IPS DF 19.7 (cell line): ENCODE measurements at places on chromosomes 1 and 21.

DNA sequence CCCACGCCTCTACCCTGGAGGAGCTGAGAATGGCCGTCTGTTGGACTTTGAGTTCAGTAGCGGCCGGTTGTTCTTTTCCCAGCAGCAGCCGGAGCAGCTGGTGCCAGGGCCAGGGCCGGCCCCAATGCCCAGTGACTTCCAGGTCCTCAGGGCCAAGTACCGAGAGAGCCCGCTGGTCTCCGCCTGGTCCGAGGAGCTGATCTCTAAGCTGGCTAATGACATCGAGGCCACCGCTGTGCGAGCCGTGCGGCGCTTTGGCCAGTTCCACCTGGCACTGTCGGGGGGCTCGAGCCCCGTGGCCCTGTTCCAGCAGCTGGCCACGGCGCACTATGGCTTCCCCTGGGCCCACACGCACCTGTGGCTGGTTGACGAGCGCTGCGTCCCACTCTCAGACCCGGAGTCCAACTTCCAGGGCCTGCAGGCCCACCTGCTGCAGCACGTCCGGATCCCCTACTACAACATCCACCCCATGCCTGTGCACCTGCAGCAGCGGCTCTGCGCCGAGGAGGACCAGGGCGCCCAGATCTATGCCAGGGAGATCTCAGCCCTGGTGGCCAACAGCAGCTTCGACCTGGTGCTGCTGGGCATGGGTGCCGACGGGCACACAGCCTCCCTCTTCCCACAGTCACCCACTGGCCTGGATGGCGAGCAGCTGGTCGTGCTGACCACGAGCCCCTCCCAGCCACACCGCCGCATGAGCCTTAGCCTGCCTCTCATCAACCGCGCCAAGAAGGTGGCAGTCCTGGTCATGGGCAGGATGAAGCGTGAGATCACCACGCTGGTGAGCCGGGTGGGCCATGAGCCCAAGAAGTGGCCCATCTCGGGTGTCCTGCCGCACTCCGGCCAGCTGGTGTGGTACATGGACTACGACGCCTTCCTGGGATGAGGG is 28.5 kb upstream of the SPSB1 start:
- no peak for DNase-seq

GRCh38 chr1:24117722-24118409 is 5.9 kb upstream of the MYOM3 start:
- DNase-seq: no peak

DNA sequence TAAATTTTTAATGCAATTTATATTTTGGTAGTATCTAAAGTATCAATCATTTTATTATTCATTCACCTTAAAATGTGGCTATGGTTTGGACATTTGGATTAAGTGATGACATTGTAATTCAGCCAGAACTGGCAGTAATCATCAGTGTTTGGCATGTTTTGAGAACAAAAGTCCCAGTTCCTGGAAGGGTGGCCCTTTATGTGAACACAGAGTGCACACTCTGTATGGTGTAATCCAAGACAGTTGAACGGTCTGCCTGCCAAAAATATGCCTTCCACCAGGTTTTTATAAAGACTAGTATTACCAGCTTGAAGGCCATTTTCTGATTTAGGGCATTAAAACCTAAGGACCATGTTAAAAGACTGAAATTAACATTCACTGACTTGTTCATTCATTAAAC is 448.7 kb downstream of the LTN1 start:
- no peak for DNase-seq

GRCh38 chr1:175200678-175201521 is 8.3 kb upstream of the KIAA0040 start:
- DNase-seq: no peak

- no peak for DNase-seq
Observed at GRCh38 chr1:24364605-24364974, 45.4 kb downstream of the GRHL3 start.

DNA sequence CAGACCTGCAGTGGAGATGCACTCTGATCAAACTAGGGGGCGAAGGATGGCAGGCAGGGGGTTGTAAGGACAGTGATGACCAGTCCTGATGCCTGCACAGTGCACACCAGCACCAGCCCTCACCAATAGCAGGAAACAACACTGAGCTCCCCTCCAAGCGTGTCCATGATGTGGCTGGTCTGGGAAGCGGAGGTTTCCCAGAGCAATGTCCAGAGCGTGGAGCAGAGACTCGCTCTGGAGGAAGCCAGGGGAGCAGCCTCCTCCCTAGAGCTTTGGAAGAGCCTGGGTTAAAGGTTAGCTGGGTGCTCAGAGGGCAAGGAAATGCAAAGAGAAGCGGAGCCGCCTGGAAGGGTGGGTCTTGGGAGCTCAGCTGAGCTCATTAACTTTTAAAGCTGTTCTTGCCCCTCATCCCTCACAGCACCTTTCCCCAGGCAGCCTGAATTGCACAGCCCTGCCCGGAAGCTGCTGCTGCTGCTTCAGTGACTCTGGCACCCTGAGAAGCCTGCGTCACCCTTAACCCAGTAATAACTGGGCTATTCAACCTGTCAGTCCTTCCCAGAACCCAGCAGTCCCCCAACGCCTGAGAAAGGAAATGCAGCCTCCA is 162.2 kb upstream of the RAB4A start:
- DNase-seq: no peak

- no peak for DNase-seq
Observed at GRCh38 chr1:156746406-156746727, 5.1 kb downstream of the HDGF start.

DNA sequence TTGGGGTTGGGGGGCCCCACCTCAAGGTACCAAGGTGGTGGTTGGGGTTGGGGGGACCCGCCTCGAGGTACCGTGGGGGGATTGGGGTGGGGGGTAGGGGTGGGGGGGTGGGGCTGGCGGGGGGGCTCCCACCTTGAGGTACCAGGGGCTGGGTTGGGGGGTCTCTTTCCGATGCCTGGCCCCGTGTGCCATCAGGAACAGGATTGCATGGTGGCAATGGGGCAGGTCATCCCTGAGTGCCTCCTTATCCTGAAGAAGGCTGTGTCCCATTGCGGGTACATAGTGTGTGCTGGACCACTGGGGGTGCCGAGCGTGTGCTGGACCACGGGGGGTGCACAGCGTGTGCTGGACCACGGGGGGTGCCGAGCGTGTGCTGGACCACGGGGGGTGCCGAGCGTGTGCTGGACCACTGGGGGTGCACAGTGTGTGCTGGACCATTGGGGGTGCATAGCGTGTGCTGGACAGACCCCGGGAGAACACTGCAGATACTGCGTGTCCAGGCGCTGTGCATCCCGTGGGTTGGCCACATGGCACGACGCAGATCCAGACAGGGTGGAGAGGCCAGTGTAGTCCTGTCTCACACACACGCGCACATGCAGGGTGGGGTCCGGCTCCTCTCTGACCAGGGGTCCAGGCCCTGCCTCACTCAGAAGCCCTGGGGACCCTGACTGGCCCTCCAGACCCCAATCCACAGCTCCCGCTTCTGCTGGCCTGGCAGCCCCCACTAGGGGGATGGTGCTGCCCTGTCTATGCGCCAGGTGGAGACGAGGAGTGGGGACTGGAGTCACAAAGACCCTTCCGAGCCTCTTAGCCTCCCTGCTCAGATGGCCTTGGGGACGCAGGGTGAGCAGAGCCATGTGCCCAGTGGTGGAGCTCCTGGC is 4.2 kb downstream of the SCNN1D start:
- DNase-seq: no peak

DNA sequence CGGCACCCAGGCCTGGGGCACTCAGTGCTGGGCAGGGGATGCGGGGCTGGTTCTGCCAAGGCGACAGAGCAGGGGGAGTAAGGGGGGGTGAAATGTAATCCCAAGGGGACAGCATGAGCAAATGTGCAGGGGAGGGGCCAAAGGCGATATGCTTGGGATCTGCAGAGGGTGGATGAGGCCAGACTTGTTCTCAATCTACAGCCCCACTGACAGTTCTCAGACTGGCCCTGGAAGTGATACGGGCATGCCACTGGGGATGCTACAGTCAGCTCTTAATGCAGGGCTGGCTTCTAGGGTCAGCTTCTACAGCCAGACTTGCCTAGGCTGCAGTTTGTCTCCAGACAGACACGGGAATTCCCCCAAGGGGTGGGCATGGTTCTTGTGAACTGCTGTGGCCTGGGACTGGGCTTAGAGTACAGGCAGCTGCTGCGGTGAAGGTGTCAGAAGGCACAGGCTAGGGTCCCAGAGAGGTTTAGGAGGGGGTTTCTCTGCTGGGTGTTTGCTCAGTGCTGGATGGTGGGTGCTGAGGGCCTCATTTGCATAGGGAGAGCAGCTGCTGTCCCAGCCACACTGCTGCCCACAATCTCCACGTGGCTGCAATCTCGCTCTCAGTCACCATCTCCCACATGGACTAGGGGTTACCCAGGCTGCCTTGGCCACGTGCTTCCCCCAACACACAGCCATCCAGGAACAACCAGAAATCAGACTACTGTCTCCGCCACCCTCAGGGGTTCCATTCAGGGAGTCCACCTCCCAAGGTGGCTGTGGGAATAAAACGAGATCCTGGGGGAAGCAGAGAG is 190.1 kb downstream of the HIVEP3 start:
- no peak for DNase-seq

DNA sequence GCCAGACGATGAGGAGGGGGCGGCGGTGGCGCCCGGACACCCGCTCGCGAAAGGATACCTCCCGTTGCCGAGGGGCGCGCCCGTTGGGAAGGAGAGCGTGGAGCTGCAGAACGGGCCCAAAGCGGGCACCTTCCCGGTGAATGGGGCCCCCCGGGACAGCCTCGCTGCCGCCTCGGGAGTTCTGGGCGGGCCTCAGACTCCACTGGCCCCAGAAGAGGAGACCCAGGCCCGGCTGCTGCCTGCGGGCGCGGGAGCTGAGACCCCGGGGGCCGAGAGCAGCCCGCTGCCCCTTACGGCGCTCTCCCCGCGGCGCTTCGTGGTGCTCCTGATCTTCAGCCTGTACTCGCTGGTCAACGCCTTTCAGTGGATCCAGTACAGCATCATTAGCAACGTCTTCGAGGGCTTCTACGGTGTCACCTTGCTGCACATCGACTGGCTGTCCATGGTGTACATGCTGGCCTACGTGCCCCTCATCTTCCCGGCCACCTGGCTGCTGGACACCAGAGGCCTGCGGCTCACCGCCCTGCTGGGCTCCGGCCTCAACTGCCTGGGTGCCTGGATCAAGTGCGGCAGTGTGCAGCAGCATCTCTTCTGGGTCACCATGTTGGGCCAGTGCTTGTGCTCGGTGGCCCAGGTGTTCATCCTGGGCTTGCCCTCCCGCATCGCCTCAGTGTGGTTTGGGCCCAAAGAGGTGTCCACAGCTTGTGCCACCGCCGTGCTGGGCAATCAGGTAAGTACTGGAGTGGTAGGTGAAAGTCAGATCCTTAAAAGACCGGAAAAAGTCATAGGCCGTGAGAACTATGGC is 588 bp downstream of the FLVCR1 start:
- no peak for DNase-seq

GRCh38 chr21:17753736-17754135 is 65.4 kb downstream of the C21orf91 start:
- no peak for DNase-seq

GRCh38 chr1:45584351-45585109 is 689 bp downstream of the NASP start:
- no peak for DNase-seq

GRCh38 chr1:112807999-112808398 is 92.9 kb upstream of the PPM1J start:
- DNase-seq: no peak

GRCh38 chr1:154386643-154387352 is 18.3 kb upstream of the IL6R start:
- DNase-seq: no peak

GRCh38 chr1:230163205-230163604 is 96.2 kb downstream of the GALNT2 start:
- DNase-seq: no peak

DNA sequence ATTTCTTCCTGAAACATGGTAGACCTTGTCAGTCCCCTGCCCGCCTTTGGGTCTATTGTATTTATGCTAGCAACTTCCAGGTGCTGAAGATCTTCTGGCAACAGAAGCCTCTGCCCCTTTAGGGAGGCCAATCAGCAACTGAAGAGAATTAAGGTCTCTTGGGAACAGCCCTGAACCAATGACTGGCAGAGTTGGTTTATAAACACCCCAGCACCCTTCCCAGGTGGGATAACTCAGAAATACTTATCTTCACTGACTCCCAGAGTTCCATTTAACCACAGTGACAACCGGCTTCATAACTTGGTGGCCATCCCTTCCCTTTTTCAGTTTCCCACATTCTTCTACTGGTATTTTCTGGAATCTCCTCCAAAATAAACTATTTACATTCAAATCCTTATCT is 27.2 kb upstream of the TMCO1 start:
- DNase-seq: no peak

- no peak for DNase-seq
Observed at GRCh38 chr1:68429233-68429808, 20.4 kb downstream of the RPE65 start.

GRCh38 chr1:186620566-186621350 is 59.5 kb downstream of the PTGS2 start:
- DNase-seq: no peak

- DNase-seq: no peak
Observed at GRCh38 chr1:177411381-177411780, 240.6 kb downstream of the BRINP2 start.

- no peak for DNase-seq
Observed at GRCh38 chr1:206766251-206766856, 4.2 kb upstream of the IL19 start.

- DNase-seq: peak; percentile 93
Observed at GRCh38 chr1:155277070-155277901, at the start of gene HCN3. Gene HCN3, plus strand, starts transcription at chr1:155277463. Its CDS starts 128 bp downstream, at chr1:155277591.

DNA sequence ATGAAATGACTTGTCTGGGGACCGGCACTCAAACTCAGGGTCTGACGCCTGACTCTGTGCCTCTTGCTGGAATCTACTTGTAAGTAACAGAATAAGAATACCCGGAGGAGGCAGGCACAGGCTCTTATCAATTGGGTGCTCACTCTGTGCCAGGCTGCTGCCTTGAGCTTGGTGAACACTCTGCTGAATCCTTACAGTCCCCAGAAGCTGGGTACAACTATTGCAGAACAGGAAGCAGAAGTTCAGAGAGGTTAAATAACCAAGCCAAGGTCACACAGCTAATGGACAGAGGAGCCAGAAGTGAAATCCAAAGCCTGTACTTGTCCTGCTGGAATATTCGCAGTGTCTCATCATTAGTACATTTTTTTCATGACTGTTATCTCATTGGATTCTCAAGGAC is 86.0 kb downstream of the EPHB2 start:
- DNase-seq: no peak

- no peak for DNase-seq
Observed at GRCh38 chr1:161510477-161510876, 5.2 kb downstream of the FCGR2A start.

GRCh38 chr1:203325418-203326091 is 20.2 kb downstream of the BTG2 start:
- DNase-seq: no peak

GRCh38 chr1:54750596-54750995 is 13.7 kb downstream of the PARS2 start:
- DNase-seq: no peak

- DNase-seq: peak; percentile 42
Observed at GRCh38 chr1:17335821-17336710, 28.1 kb downstream of the PADI4 start.

- no peak for DNase-seq
Observed at GRCh38 chr1:230236301-230237008, 169.4 kb downstream of the GALNT2 start.

- no peak for DNase-seq
Observed at GRCh38 chr1:110596312-110596711, 9.8 kb downstream of the KCNA2 start.
